ENCODE measurements at places on chromosomes 1 and 21. TPM values are rescaled to one million over a fixed set of nuclear protein-coding genes. Genes with fewer than 3 reads are reported as not detected.

DNA sequence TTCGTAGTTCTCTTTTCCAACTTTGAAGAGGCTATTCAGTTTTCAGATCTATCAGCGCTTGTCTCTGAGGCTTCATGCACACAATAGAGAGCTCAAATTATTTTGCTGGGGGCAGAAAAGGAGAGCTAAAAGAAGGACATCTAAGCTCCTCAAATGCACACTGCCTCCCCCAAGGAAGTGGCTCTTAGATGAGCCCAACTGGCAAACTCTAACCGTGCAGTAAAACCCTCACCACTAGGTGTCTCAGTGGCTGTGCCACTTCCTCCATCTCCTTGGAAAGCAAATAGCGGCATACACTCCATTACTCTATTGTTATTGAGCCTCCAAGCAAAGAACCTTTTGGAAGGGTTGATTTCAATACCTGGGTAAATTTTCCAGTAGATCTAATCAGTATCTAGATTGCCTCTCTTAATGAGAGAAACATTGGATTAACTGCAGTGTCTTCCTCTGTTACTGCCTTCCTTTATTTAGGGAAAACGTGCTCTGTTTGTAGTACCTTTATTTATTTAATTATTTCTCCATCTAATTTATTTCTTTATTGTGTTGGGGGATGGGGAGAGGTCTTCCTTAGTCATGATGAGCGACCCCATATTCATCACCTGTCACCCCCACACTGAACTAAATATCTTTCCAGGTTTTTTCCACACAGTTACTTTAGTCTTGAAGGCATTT lies 9.2 kb upstream of the SFPQ start:
- peak; percentile 67 for DNase-seq
- H3K27me3 ChIP-seq: no peaks in the 10 kb centered on the region
- H3K27ac ChIP-seq: no peak overlapping the region
- H3K4me1 ChIP-seq: no peaks in the 10 kb centered on the region

Gene VWA1
- total RNA-seq: 37.0 TPM

DNA sequence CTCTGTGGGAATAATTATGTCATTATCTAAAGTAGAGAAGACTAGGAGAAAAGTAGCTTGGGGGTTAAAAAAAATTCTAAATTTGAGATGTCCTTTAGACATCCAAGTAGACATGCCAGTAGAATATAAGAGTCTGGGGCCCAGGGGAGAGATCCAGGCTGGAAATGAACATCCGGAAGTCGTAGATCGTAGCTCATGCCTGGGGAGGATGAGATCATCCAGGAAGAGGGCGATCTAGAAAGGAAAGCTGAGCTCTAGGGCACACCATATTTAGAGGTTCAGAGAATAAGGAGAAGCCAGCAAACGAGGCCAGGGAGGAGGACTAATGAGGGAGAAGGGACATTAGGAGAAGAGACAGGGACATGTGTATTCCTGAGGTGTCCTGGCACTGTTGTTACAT lies 12.2 kb downstream of the NGF start:
- H3K4me3 ChIP-seq: no peak overlapping the region
- peaks cover 28% of the 10 kb centered on the region for H3K4me1 ChIP-seq
- H3K36me3 ChIP-seq: no peaks in the 10 kb centered on the region

GRCh38 chr1:25809929-25810328 lies 9.8 kb upstream of the MTFR1L start:
- no peaks in the 10 kb centered on the region for H3K36me3 ChIP-seq
- no peak for DNase-seq
- H3K27ac ChIP-seq: no peak overlapping the region
- no peaks in the 10 kb centered on the region for H3K4me1 ChIP-seq

DNA sequence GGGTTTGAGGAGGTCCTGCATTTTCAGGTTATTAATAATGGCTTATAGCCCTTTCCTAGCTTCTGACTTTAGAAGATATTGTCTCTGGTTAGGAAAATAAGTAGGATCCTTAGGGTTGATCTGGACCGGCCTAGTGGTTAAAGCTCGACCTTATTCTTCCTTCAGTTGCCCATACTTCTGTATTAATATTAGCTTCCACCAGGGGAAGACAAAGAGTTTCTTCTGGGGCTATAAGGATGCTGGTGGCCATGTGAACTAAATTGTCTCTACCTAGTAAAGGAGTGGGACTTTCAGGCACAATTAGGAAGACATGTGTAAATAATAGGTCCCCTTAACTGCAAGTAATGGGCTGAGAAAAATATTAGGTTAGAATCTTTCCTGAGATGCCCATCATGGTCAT lies 20.6 kb upstream of the FCGR2A start:
- H3K4me3 ChIP-seq: no peak overlapping the region
- no peaks in the 10 kb centered on the region for H3K4me1 ChIP-seq
- DNase-seq: no peak
- H3K27me3 ChIP-seq: no peaks in the 10 kb centered on the region

DNA sequence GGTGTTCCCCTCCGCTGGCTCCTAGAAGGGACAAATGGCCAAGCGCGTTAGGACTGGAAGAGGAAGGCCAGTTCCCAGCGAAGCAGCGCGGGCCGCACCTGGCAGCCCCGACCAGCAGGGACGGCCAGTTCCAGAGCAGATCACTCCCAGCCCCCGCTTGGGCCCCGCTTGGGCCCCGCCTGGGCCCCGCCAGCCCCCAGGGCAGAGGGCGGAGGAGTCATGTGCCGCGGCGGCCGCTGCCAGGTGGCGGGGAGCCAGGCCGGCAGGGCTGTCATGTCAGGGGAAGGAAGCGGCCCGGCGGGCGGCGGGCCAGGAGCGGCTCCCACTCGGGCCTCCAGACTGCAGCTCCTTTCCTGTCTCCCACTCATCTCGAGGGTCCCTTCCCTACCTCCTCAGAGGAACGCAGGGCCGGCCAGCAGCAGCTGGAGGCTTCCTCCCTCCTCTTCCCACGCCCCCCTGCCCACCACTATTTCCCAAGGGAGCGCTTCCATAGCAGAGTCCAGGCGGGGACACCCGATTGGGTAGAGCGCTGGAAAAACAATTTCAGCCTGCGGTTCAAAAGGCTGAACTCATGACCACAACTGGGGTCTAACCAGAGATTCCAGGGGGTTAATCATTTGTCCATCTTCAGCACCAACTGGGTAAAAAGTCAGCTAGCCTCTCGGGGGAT lies 16.5 kb downstream of the ZNF697 start:
- peak; percentile 94 for DNase-seq
- H3K4me3 ChIP-seq: peak overlapping the region; percentile 24
- no peaks in the 10 kb centered on the region for H3K36me3 ChIP-seq
- peaks cover 26% of the 10 kb centered on the region for H3K4me1 ChIP-seq
- H3K27me3 ChIP-seq: no peaks in the 10 kb centered on the region
- no peak overlapping the region for H3K27ac ChIP-seq

GRCh38 chr1:158371188-158371953 lies 17.7 kb downstream of the CD1E start:
- no peak overlapping the region for H3K27ac ChIP-seq
- no peak for DNase-seq
- no peaks in the 10 kb centered on the region for H3K27me3 ChIP-seq
- no peak overlapping the region for H3K4me3 ChIP-seq
- no peaks in the 10 kb centered on the region for H3K36me3 ChIP-seq
- no peaks in the 10 kb centered on the region for H3K4me1 ChIP-seq

Gene NT5C1A
- 1.5 TPM for total RNA-seq

DNA sequence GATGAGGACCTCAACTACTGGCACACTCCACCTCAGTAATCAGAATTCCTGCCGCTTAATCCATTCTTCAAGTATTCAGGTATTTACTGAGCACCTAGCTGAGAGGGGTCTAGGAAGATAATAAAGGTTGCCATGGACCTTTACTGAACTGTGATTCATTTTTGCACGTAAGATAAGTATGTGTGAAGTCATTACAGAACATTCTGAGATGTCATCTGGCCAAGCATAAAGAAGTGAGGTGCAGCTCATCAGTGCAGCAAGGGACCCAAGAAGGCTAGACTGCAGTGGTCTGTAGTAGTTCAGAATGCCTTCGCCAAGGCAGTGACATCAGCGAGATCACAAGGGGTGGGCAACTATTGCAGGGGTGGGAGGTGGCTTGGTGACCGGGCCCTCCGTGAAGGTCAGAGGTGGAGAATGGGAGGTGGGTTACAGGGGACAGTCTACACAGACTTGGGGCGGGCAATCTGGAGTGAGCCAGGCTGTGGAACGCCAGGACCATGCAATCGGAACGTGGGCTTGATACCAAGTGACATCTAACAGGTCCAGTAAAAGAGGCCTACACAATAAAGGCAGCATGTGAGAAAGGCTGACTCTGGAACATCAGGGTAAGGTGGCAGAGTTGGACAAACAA lies 107.4 kb downstream of the SLC45A1 start:
- no peak for DNase-seq
- no peaks in the 10 kb centered on the region for H3K36me3 ChIP-seq
- H3K27me3 ChIP-seq: no peaks in the 10 kb centered on the region
- H3K4me1 ChIP-seq: peaks cover 14% of the 10 kb centered on the region
- H3K27ac ChIP-seq: no peak overlapping the region

DNA sequence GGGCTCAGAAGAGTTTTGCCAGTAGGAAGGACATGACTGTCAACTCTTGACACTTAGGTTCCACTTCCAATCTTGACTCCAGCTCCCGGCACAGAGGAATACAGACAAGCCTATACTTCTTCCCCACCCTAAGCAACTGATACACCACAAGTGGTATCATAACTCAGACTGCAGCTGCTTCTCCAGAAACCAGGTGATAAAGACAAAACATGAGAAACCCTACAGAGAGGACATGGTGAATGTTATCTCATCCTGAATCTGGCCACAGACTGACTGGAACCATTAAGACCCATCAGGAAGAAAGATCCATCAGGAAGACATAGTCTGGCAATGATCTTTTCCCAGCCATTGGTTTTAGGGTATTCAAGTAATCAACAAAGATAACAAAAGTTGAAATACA lies 13.8 kb downstream of the PAXBP1 start:
- H3K27me3 ChIP-seq: no peaks in the 10 kb centered on the region
- H3K27ac ChIP-seq: no peak overlapping the region
- no peak for DNase-seq
- peaks cover 3% of the 10 kb centered on the region for H3K4me1 ChIP-seq

GRCh38 chr1:145961425-145962156 lies 2.8 kb downstream of the ANKRD34A start:
- H3K36me3 ChIP-seq: no peaks in the 10 kb centered on the region
- H3K4me1 ChIP-seq: peaks cover 1% of the 10 kb centered on the region
- peak; percentile 74 for DNase-seq
- H3K4me3 ChIP-seq: peak overlapping the region; percentile 58
- H3K27ac ChIP-seq: peak overlapping the region; percentile 87
- H3K27me3 ChIP-seq: no peaks in the 10 kb centered on the region

- H3K27ac ChIP-seq: no peak overlapping the region
- no peak overlapping the region for H3K4me3 ChIP-seq
- DNase-seq: no peak
- peaks cover 2% of the 10 kb centered on the region for H3K4me1 ChIP-seq
- H3K27me3 ChIP-seq: no peaks in the 10 kb centered on the region
Measured at GRCh38 chr1:60969971-60970509, 112.3 kb upstream of the NFIA start.

- no peaks in the 10 kb centered on the region for H3K36me3 ChIP-seq
- no peak overlapping the region for H3K4me3 ChIP-seq
- H3K4me1 ChIP-seq: peaks cover 38% of the 10 kb centered on the region
Measured at GRCh38 chr1:21931171-21932093, 5.7 kb downstream of the HSPG2 start.

Gene FAM167B
- 4.3 TPM for total RNA-seq

GRCh38 chr1:10675813-10676212 lies 120.6 kb downstream of the CASZ1 start:
- H3K27ac ChIP-seq: no peak overlapping the region
- no peaks in the 10 kb centered on the region for H3K36me3 ChIP-seq
- no peak for DNase-seq
- no peak overlapping the region for H3K4me3 ChIP-seq

DNA sequence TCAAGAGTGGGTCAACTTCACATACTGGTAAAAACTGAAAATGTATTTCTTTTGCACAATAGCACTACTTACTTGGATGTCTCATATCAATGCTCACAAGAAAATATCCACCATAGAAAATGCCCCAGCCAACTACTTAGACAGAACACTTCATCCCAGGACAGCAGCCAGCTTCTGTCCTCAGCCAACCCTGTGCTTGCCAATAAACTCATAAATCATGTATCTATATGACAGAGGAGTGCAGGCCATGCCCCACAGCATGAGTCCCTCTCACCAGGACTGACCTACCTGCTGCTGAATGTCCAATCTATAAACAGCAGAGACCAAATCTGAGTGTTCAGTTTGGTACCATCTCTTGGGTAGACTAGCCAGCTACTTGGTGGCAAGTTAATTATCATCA lies 179.3 kb downstream of the OMA1 start:
- no peak overlapping the region for H3K4me3 ChIP-seq
- H3K27ac ChIP-seq: no peak overlapping the region
- H3K4me1 ChIP-seq: no peaks in the 10 kb centered on the region
- no peak for DNase-seq
- no peaks in the 10 kb centered on the region for H3K27me3 ChIP-seq

Gene NR0B2
- not detected for total RNA-seq

Gene ELAVL4
- not detected for total RNA-seq

- DNase-seq: no peak
- H3K27me3 ChIP-seq: no peaks in the 10 kb centered on the region
- no peak overlapping the region for H3K27ac ChIP-seq
- H3K4me1 ChIP-seq: no peaks in the 10 kb centered on the region
- H3K4me3 ChIP-seq: no peak overlapping the region
Measured at GRCh38 chr1:85027242-85027983, 20.9 kb downstream of the MCOLN3 start.

DNA sequence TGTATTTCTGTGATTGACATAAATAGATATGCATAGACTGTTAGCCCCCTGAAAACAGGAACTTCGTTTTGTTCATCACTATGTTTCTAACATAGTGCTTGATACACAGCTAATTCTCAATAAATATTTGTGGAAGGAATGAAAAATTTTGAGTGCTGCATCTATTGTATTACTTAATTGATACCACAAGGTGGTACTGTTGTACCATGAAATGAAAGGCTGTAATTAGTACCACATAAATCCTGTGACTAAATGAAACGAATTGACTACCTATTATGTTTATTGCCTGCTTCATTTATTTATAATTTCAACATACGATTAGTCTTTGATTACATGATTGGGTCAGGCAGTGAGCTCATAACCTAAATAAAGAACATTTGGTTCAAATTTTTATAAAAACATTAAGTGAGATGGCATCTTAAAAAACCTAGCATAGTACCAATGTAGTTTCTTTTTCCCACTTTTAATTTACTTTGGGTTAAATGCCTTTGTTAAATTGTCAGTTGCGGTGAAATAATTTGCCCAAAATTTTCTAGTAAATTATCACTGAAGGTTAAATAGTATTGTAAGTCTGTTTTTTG lies 15.0 kb upstream of the TGFB2 start:
- DNase-seq: no peak
- no peak overlapping the region for H3K27ac ChIP-seq
- H3K27me3 ChIP-seq: no peaks in the 10 kb centered on the region
- H3K36me3 ChIP-seq: no peaks in the 10 kb centered on the region

DNA sequence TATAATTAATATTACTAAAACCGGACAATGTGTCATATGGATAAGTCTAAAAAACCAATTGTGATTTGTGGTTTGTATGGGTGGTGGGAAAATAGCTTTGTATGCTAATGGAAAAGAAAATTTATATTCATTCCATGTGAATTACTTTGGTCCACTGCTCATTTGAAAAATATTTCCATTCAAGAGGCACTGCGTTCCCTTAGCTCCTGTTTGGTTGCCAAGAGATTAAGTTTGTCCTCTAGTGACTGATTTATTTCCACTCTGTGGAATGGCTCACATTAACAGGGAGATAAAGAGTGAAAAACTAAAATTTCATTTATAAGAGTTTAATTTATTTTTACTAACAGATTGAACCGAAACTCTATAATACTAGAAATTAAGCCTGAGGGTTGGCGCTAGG lies 744.1 kb upstream of the CHRM3 start:
- H3K4me1 ChIP-seq: no peaks in the 10 kb centered on the region
- H3K27me3 ChIP-seq: no peaks in the 10 kb centered on the region

Gene BSND
- not detected for total RNA-seq
